ENCODE measurements at places on chromosomes 4 and X.

GRCh38 chr4:18859468-18859867 is 837.9 kb upstream of the LCORL start:
- DNase-seq, result no peak

GRCh38 chr4:102687982-102688433 is 72.8 kb downstream of the MANBA start:
- DNase-seq, result no peak

DNA sequence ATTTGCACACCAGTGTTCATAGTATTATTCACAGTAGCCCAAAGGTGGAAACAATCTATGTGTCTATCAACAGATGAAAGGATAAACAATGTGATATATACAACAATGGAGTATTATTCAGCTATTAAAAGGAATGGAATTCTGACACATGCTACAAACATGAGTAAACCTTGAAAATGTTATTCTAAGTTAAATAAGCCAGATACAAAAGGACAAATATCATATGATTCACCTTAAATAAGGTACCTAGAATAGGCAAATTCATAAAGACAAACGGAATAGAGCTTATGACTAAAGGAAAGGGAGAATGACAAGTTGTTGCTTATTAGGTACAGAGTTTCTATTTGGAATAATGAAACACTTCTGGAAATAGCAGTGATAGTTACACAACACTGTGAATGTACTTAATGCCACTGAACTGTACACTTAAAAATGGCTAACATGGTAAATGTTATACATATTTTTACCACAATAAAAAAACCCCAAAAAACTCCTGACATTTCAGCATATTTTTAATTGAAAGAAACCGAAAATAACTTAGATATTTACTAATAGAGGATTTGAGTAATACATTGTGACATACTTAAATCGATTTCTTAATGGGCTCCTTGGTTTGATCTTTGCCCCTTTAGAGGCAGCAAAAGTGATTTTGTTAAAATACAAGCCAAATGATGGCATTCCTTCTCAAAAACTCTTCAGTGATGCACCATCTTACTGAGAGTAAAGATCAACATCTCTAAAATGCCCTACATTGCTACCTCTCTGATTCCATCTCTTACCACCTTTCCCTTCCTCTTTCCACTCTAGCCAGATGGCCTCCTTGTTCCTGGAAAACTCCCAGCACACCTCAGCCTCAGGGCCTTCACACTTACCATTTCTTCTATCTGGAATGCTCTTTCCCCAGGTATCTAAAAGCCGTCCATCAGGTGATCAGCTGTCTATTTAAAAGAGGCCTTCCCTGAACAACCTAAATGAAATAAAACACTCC is 8.6 kb upstream of the CYP2U1 start:
- no peak for DNase-seq

GRCh38 chr4:152246659-152247058 is 289.2 kb downstream of the FBXW7 start:
- DNase-seq, result no peak

DNA sequence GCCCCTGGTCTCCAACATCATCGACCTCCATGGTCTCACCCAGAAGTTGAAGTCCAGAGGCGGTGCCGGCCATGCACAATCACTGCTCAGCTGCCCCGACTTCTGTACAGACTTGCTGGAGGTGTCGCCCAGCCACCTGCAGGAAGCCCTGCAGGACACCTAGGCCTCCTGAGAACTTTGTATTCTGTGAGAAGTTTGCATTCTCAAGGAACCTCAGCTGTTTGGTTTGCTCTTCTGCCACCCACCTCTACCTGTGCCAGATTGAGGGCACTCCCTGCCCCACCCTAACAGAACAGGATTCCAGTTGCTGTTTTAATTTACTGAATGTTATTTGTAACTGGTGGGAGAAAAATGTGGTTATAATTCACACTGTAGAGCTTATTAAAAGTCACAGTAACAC is 46.8 kb downstream of the TRIM61 start:
- DNase-seq, result no peak

DNA sequence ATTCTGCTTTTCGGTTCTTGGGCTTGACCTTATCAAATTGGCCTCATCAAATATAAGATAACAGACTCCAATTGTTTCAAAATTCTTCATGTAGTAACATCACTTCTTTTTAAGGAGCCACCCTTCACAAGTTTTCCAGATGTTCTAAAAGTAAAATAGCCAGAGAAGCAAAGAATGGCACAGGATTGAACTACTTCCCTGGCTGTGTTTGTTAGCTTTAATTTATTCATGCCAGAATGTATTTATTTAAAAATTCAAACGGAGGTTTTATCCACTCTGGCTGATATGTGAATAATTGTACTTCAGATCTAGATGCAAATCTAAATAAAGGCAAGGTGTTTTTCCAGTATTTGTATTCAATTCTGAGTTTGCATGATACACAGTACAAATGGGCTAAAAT is 581.3 kb upstream of the TENM3 start:
- no peak for DNase-seq

GRCh38 chr4:29047341-29048041 is 1672.7 kb upstream of the PCDH7 start:
- DNase-seq, result no peak

DNA sequence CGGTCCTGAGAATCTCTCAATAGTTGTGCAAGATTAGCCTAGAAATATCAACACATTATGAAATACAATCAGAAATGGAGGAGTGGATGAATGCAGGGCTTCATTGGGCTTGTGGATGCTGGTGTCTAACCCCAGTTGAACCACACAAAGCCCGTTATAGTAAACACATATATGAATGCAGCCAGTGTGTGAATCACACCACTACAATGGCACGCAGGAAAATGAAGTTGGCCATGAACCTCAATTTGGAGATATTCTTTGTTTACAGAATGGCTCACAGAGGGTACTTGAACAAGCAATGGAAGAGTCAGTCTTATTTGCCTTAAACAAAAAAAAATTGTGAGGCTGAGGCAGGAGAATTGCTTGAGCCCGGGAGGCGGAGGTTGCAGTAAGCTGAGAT is 57.8 kb downstream of the SOD3 start:
- no peak for DNase-seq

DNA sequence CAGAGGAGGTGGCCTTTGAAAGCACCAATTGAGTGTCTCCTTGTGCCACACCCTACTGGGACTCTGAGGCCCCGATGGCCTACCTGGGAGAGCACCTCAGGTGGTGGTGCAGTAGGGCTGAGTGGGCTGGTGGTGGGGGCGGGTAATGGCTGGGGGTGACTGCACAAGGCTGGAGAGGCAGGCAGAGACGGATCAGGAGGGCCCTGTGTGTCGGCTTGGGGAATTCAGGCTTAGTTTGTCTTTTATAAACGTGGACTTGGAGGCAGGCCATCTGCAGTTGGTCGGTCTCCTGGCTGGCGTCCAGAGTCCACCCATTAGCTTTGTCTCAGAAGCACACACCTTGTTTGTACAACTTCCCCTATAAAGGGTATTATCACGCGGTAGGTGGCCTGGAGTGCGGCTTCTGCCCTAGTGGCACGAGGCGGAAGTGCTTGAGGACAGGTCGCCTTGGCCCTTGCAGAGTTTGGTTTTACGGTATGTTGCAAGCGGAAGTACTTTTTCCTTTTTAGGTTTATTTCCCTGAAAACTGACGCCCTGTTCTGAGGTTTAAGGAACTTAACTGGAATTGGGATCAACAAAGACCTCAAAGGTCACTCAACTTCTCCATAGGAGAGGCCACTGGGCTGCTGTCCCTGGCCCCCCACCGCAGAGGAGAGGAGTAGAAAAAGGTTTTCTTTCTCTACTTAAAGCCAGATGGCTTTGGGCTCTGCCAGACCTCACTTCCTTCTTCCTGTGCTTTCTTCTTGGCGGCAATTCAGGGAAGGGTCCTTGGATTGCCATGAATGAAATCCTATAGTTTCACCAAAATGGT is 8.0 kb downstream of the TBC1D14 start:
- no peak for DNase-seq

DNA sequence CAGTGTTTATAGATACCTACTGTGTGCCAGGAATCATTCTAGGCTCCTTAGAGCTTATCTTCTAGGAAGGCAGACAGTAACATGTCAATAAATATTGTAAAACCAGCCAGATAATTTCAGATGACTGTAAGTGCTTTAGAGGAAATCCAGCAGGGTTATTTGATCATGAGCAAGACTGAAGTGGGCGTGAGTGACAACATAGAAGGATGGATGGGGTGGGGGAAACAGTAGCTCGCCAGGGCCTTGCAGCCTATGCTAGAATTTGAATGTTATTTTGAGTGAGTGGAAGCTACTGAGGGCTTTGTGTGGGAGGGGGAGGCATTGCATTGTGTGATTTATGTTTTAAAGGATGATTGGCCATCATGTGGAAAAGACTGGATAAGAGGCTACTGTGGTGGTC is 6.7 kb downstream of the SRD5A3 start:
- no peak for DNase-seq

DNA sequence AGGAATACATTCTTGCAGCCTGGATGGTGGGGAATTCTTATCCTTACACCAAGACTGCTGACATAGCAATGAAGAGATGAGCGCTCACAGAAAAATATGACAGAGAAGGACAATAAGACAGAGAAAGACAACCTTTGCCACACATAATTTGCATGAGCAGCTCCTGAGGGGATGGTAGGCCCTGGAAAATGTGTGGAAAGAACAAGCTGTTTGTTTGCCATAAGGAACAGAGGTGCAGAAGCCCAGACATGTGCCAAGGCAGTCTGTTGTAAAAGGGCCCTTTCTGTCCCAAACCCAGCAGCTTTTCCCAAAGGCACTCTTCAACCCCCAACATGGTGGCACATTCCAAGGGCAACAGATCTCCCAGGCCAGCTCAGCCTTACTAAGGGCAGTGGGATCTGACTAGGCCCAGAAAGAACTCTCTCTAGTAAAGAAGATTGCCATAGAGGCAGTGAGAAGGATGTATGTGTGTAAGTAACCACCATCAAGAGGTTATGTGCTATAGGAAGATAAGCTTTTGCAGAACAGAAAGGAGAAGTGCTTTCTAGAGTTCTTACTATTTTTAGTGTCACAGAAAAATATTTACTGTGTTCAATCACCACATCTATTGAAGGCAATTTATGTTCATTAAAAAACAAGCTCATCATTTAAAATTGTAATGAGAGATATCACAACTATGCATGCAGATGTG is 287.0 kb upstream of the RASGEF1B start:
- no peak for DNase-seq

GRCh38 chrX:80022363-80023031 is 7.9 kb downstream of the TBX22 start:
- no peak for DNase-seq

GRCh38 chrX:115531818-115532403 is 29.1 kb upstream of the PLS3 start:
- DNase-seq, result no peak

- no peak for DNase-seq
Measured at GRCh38 chr4:53866055-53866454, 198.3 kb downstream of the CHIC2 start.

- no peak for DNase-seq
Measured at GRCh38 chrX:136322064-136322463, 21.3 kb downstream of the ADGRG4 start.

DNA sequence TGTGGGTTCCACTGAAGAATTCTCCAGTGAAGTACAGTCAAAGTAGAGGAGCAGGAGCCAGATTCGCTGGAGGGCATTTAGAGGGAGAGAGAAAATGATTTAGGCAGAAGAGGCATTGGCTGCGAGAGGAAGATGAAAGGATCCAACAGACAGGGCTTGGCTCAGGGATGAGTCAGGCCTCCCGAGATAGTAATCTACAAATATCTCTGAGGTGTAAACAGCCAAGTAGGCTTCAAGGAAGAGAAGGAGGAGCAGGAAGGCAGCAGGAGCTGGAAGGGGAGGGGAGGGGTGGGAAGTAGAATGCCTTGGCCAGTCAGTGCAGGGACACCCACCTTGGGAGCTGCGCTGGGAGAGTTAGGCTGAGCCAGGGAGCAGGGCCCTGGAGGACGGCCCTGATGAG is 55.5 kb downstream of the PJA1 start:
- peak; percentile 39 for DNase-seq

- DNase-seq, result no peak
Measured at GRCh38 chrX:24990535-24990934, 25.2 kb downstream of the ARX start.

DNA sequence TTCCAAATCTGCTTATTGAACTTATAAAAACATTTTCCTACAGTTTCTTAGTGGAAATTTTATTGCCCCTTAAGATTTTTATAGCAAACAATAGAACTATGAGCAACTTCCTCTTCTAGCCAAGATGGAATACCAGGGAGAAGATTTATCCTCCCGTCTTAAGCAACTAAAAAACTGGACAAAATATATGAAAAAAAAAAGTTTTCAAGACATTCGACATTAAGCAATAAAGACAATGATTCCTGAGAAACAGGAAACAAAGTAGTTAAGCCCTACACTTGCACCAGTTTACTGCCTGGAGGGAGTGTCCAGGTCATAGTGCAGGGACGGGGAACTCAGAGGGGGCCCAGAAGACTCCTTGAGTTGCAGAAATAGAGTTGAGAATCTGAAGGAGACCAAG is 516.1 kb upstream of the DIPK2B start:
- DNase-seq, result no peak

DNA sequence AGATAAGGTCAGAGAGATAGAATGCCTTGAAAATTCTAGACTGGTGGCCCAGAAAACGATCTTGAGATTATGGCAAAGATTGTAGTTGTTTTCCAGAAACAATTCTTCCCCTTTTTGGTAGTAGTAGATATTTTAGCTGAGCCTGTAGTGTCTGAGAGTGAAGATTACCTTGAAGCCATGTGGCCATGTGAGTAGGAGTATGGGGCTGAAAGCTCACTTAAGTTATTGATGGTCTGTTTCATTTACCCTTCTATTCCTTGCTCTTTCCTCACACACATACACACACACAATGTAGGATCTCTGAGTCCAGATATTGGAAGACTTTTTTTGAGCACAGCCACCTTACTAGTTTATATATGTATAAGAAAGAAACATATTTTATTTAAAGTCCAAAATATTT is 941.6 kb upstream of the GRID2 start:
- DNase-seq, result no peak

DNA sequence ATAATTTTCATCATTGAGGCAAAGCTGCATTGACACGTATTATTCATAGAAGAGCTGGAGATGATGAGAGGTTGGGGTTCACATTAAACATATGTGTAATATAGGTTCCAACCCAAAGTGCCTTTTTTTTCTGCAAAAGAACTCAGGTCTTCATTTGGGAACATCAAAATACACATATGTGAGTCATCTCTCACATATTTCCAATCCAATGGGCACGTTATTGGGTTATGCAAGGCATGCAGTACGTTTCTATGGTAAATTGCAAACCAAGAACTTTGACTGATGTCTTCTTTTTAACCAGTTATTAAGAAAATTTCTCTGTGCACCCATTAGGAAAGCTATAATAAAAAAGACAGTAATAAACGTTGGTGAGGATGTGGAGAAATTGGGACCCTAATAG is 150.3 kb upstream of the FAM9B start:
- DNase-seq, result no peak

GRCh38 chrX:68998716-68999115 is 166.5 kb downstream of the PJA1 start:
- no peak for DNase-seq
